Nucleus accumbens (tissue), 56 donors: ENCODE measurements at places on chromosomes 11 and 22.
A peak's percentile ranks its signal among the peaks of the same experiment; 100 is the strongest.

GRCh38 chr11:26806219-26806618, 84.4 kb upstream of the SLC5A12 start:
- DNase-seq = no peak

- DNase-seq = no peak
Measured at GRCh38 chr11:19426756-19427403, 186.1 kb upstream of the E2F8 start.

- DNase-seq = no peak
Measured at GRCh38 chr11:128620309-128621100, 33.1 kb upstream of the ETS1 start.

GRCh38 chr22:37431801-37432707, 4.8 kb upstream of the ELFN2 start:
- no peak for DNase-seq

GRCh38 chr22:29054251-29054767, 7.3 kb downstream of the C22orf31 start:
- DNase-seq = no peak

DNA sequence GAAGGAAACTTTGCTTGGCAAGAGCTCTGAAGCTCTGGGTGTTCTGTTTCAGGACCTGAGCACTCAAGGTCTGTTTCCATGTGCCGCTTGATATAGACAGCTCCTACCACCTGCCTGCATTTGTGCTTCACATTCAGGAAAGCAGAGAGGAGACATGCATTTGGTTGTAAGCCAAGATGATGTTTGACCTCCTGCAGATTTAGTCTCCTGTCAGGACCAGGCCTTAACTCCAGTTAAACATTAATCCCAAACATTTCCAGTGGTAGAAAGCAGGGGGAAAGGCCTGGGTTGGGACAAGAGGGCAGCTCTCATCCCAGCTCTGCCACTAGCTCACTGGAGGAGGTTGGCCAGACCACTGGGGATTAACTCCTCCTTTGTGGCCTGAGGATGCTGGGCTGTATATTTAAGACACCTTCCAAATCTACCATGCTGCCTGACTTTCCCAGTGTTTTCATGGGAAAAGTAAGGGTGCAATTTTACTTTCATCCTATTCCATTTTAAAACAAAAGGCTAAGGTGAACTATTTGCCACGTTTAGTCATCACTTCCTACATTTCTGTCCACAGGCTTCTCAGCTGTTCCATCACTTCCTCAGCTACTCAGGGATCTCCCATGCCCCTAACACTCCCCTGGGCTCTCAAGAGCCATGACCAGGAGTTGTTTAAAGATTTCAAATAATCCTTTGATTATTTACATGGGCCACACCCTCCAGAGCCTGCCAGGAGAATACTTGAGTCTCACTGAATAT, 80.9 kb downstream of the INSC start:
- no peak for DNase-seq

DNA sequence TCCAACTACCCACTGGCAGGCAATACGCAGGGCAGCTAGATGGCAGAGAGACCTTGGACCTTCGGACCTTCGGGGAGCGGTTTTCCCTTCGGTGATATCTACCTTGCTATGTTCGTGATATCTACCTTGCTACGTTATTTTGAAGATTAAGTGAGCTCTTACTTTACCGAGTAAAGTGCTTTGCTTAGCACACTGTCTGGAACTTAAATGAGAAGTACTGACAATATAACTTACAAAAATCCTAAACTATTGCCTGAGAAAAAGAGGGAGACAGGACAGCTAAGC, 1.0 kb upstream of the PRDM10 start:
- no peak for DNase-seq

GRCh38 chr11:111586388-111586831, 15.8 kb upstream of the SIK2 start:
- no peak for DNase-seq

DNA sequence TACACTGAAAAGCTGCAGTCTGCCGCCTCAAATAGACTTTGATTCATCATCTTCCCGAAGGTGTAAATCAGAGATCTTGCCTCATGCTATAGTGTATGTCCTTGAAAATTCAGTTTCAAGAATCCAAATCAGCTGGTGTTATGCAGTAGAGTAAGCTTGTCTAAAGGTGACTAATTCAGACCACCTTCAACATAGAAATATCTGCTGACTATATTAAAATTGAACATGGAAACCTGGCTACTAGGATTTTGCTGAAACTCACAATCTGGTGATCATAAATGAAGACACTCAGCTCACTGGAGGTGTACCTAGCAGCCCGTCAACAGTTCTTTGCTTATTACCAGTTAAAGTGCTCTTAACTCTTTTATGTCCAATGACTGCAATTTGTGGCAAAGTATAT, 266.6 kb downstream of the CADM1 start:
- DNase-seq = no peak

GRCh38 chr11:68569357-68569756, 108.8 kb downstream of the PPP6R3 start:
- no peak for DNase-seq

DNA sequence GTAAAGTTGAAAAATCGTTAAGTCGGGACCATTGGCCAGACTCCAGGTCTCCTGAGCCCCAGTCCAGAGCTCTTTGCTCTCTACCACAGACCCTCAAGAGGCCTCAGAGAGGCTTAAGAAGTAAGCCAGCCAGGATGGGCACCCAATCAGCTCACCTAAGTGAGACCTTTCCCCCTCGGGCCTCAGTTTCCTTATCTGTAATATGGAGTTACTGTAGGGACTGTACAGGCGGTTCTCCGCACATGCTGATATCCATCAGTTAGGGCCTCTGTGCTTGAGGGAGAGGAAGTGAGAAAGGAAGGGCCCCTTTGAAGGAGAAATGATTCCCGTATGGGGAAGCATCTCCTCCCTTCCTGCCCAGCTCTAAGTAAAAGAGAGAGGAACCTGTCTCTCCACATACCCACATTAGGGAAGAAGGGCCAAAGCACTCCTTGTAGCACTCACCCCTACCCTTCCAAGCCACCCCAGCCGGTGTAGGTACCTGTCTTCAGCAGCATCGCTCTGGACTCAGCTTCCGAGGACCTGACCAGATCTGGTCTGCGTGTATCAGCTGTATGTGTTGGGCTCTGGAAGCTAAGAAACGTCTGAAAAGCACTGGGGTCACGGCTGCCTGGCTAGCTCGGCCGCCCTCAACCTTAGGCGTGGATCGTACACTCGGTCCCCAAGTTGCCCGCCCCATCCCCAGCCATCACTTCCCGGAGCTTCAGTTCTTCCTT, 653 bp downstream of the NAGA start:
- DNase-seq = no peak

GRCh38 chr11:35488117-35488516, 37.3 kb downstream of the PAMR1 start:
- no peak for DNase-seq

GRCh38 chr11:10581481-10582019, 13.1 kb upstream of the LYVE1 start:
- peak; percentile 37 for DNase-seq

DNA sequence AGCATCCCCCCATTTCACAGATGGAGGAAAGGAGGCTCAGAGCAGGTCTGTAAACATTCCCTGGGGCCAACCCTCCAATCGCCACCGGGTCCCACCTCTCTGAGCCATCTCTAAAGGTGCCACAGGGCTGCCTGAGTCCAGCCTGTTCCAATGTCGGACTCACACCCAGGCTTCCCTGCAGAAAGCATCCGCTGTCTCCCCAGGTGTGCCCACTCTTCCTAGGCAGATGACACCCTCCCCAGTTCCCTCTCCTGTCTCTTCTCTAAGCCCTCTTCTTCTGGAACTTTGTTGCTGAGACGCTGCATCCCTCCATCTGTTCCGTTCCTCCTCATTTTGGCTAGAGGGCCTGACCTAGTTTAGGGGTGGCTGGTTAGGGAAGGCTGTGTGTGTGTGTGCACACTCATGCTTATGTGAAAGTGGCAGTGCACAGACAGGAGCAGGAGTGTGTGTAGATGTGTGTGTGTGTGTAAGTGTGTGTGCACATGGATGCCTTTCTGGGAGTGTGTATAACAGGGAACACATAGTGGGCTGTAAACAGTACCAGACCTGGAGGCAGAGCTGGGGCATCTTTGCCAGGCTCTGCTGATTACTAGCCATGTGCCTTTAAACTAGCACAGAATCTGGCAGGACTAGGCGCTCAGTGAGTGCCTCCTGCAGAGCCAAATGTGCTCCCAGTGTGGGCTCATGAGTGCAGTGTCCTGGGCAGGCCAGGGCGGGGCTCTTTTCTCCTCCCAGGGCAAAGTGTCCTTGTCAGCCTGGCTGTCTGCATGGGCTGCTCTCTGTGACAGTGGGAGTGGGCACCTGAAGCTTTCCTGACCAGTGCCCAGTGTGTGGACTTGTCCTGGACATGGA, 77.3 kb upstream of the NECTIN1 start:
- no peak for DNase-seq

DNA sequence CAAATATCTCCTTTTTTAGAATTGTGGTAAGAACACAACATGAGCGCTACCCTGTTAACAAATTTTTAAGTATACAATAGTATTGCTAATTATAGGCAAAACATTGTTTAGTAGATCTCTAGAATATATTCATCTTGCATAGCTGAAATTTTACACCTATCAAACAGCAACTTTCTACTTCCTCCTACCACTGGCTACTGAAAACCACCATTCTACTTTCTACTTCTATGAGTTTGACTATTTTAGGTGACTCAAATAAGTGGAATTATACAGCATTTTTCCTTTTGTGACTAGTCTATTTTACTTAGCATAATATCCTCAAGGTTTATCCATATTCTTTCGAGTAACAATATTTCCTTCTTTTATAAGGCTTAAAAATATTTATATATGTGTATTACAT, 128.4 kb downstream of the FAM76B start:
- DNase-seq = no peak

DNA sequence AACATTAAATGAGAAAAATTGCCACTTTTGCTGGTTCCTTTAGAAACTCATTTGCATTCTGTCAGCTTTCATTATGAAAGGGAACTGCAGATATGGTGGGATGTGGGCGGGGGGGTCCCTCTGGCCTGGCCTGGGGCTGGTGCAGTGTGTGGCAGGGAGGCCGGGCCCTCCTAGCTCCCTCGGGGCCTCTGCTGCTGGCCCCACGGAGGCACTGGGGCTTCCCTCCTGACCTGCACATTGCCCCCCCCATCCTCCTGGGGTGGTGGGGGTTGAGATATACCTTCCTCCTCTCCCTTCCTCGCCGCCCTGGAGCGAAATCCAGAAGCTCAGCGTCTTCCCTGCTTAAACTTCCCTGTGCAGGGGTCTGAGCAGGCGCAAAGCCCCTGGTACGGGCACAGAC, 1005.9 kb downstream of the BRD1 start:
- no peak for DNase-seq

GRCh38 chr22:49235463-49236300, 592.0 kb downstream of the BRD1 start:
- DNase-seq = no peak

DNA sequence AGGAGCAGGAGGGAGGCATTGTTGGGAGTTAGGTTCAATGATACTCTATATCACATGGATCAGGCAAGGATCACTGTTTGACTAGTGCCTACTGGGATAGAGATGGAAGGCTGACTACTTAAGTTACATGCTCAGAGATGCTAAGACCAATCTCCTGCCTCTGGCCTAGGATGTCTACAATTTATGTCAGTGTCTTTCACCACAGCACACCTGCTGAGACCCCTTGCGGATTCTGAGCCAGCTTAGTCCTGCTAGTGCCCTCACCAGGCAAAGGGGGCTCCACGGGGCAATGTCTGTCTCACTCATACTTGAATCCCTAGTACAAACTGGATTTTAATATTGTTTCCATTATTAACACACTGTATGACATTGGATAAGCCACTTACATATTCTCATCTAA, 732.5 kb downstream of the DLG2 start:
- no peak for DNase-seq

- no peak for DNase-seq
Measured at GRCh38 chr11:109775686-109776085, 317.5 kb upstream of the ZC3H12C start.

DNA sequence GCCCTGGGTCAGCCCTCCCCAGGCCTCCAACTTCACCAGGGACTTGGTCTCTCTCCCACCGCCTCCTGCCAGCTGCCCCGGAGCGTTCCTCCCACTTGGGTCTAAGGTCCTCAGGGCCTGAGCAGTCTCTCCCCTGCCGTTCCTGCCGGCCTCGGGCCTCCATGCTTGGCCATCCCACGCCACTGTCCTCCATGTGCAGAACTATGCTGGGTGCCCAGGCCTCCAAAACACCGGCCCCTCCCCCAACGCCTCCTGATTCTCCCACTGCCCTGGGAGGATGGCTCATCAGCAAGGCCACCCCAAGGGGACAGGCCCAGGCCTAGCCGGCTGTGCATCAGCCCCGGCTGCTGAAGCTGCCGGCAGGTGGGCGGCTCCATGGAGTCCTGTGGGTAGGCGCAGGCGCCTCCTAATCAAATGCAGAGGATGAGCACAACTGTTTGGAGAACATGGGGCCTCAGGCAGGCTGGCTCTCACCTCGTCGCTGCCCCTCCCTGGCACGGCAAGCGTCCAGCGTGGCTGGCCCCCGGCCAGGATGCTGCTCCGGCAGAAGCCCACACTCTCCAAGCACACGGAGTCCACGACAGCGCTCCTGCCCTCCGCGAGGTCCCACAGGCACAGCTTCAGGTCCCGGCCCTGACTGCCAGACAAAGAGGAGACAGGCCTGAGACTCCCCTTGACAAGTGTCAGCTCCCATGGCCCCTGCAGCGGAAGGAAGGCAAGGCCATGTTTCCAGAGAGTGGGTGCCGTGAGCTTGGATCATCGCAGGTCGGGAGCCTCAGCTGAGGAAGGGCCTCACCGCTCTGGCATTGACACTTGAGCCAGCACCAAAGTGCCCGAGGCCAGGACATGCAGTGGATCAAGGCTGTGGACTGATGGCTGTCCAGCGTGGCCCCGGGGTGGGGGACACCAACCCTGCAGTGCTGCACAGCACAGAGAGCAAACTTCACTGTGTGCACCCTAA, 42.6 kb downstream of the GNB1L start:
- no peak for DNase-seq

- no peak for DNase-seq
Measured at GRCh38 chr11:62306227-62306626, 7.4 kb upstream of the SCGB1D4 start.

GRCh38 chr11:32113200-32113919, 22.5 kb downstream of the RCN1 start:
- no peak for DNase-seq

GRCh38 chr11:134037046-134037908, 31.6 kb upstream of the JAM3 start:
- DNase-seq = peak; percentile 46

GRCh38 chr11:119355091-119355843, 8.8 kb upstream of the MFRP start:
- DNase-seq = no peak

DNA sequence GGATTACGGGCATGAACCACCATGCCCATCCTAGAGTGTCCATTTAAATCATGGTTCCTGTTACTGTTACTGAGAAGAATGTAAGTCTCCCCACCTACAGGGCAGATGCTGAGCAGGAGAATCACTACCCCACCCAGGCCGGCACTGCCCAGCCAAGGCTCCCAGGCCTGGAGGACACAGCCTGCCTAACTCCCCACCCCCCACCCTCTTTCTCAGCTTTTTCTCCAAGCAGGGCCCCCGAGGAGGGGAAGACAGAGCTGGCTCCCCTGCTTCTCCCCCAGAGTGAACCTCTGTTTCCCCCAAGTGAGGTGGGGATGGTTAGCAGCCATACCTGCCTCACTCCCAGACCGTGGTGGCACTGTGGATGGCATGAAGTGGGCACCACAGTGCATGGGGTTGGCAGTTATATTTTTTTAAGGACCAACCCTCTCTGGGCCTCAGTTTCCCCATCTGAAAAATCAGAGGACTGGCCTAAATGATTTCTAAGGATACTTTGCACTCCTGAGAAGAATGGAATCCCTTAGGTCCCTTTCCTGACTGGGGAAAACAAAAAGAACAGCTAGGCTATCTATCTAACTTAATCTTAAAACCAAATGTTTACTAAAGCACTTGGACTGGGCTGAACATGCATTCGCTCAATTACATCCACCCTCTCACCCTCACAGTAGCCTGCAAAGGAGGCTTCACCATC, 5.0 kb downstream of the CBX7 start:
- DNase-seq = no peak
